ENCODE measurements at places on chromosomes 13 and 19.

DNA sequence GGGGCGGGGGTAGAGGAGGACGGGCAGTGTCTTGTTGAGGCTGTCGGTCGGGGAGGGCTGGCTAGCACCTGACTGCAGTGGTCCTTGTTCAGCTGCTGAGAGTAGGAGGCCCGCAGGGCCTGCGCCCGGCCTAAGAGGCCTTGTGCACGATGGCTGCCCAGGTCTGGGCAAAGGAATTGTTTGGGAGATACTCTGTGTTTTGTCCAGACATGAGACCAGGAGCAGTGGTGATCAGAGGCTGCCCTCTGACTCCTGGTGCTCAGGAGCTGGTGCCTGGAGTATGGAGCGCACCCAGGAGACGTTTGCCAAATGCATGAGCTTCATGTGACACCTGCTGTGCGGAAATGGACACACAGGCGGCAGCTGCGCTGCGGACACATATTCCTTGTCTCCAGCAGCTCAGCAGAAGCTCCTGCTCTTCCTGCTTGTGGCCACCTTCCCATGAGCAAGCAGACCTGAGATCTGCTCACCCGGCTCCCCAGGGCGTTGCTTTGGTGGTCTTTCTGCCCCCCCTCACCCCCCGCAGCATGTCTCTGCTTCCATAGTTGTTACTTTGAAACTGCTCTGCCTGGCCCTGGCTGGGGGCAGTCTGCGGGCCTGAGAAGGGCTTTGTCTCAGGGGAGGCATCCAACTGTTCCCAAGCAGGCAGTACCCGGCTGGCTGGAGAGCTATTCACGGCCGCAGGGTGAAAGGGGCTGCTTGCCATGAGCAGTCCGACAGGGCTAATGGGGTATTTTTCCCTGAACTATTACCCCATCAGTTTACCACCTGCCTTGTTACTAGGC lies 163.9 kb downstream of the TEX29 start:
- no peak for DNase-seq

DNA sequence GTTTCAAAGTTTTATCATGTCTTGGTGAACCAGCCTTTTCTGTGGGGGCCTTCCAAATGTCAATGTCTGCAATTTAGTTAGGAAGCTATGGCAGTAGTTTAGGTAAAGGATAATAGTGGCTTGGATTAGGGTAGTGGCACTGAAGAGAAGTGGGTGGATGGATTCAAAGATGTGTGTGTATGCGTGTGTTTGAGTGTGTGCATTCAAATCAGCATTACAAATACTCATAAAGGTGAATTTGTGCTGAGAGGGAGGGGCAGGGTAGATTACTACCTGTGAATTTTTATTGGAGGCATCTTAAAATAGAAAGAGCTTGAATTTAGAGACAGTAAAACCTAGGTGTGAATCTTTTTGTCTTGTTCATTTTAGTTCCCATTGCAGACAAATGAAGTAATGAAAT lies 16.9 kb downstream of the NDFIP2 start:
- DNase-seq: no peak

- no peak for DNase-seq
Measured at GRCh38 chr13:111503905-111504695, 183.7 kb downstream of the TEX29 start.

DNA sequence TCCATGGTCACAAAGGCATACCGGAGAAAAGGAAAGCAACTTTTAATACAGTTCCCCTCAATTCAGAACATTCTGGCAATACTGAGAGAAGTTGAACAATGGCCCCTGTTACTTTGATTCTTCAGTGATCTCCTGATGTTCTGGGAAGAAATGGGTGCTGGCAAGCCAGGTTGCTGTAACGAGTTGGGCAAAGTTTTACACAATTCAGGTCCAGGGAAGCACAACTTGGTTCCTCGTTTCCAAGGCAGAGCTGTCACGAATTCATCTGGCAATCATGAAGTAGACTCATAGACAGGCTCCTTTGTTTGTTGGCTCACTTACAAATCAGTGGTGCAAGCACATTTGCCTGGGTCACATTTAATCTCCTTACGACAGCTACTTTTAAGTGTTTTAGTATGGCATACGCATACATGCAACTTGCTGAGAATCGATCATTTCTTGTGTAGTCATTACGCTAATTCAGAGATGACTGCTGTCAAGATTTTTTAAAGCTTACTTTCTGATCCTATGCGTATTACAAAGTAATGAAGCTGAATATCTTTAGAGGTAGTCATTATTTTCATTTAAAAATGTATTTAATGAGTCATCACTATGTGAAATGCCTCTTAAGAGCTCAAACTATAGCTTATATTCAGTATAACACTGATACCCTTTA lies 174.7 kb downstream of the GPC5 start:
- DNase-seq: no peak

DNA sequence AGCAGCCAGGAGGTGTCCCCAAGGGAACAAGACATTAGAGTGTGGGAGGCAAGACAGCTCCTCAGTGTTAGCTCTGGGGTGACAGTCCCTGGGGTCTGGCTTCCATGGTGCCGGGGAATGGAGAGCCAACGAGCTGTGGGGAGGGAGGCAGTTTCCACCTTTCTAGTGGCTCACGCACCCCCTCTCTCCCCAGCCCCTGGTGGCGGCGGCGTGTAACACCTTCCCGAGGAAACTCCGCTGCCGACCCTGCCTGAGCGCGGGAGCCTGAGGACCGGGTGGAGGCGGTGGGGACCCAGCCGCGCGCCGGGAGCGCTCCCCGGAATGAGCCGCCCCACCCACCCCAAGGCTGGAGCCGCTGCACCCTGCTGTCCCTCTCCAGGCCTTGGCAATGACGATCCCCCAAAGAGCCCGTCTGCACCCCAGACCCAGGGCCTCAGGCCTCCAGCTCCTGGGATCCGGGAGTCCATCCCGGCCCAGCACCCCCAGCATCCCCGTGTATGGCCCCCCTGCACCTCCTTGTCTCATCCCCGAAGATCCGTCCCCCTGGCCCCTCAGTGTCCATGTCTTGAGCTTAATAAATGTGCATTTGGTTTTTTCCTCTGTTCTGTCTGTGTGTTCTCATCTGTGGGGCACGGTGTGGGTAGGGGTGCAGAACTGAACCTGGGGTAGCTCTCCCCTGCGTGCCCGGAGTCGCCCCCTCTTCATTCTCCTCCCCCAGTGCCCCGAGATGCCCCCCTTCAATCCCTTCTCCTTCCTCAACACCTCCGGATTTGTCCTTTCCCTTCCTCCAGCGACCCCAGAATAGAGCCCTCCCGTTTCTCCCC lies 622 bp upstream of the FXYD5 start:
- peak; percentile 52 for DNase-seq

DNA sequence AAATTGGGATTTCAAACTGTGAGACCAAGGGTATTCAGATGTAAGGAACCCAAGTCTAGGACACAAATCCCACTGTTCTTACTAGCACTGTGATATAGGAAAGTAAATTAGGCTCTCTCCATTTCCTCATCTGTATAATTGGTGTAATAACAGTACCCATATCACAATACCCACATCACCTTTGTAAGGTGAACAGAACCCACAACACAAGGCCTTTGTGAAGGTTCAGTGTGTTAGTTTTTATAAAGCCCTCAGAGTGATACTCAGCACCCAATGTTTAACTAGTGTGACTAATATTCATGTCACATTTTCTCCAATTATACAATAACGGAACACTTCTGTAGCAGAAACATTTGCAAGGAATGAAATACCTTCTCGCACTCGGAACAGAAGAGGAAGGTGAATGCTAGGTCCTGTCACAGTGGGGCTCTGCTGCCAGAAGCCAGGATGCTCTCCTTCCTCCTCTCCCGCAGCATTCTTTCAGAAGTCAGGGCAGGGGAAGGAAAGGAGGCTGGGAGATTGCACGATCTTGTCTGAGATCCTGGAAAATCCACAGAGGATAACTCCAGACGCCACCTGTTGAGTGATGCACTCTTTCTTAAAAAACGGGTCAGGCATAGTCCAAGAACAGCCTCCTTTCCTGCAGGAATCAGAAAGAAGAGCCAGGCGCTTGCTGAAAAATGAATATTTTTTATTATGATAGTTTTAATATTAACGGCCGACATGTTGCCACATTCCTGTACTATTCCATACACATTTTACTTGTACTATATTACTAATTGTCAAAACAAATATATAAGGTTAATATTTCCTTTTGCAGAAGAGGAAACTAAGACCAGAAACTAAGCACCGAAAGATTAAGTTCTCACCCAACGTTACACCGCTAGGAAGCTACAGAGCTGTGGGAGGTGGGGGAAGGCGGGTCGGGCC lies 762 bp downstream of the ZNF45 start:
- DNase-seq: peak; percentile 73
